ENCODE measurements at places on chromosomes 5 and 9.

GRCh38 chr9:37149666-37150308 is 29.4 kb downstream of the ZCCHC7 start:
- H3K27ac ChIP-seq, result no peak overlapping the region
- H3K4me3 ChIP-seq, result no peak overlapping the region
- no peaks in the 10 kb centered on the region for H3K27me3 ChIP-seq
- peaks cover 21% of the 10 kb centered on the region for H3K4me1 ChIP-seq
- no peak for DNase-seq

- H3K27ac ChIP-seq, result no peak overlapping the region
- no peaks in the 10 kb centered on the region for H3K4me1 ChIP-seq
- DNase-seq, result no peak
- no peaks in the 10 kb centered on the region for H3K36me3 ChIP-seq
- H3K27me3 ChIP-seq, result peaks cover 14% of the 10 kb centered on the region
- no peak overlapping the region for H3K4me3 ChIP-seq
Measured at GRCh38 chr9:35452481-35452880, 37.4 kb upstream of the RUSC2 start.

DNA sequence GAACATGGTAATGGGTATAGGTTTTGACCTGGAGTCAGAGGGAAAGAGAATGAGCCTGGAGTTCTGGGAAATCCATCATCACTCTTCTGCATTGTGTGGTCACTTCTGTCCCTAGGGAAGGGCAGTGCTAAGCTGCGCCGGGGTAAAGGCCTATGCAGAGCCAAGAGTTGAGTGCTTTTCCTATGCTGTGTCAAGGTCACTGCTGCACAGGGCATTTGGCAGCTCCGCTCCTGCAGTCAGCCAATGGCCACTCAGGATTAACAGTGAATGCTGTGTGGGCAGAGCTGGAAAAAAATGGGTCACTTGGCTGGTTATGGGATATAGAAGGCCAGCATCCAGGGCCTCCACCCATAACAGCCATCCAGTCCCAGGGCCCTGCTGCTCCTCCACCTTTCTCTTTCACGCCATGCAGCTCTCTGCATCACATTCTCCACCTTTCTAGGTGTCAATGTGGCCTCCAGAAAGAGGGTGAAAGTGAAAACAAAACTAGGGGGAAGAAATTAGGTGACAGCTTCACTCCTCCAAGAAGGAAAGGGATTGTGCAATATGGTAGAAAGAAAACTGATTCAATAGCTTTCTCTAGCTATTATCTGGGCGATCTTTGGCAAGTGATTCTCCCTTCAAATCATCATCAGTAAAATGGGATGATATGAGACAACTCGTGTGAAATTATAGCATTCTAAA is 279.3 kb upstream of the ANKRD55 start:
- H3K27ac ChIP-seq, result no peak overlapping the region
- H3K4me1 ChIP-seq, result peaks cover 5% of the 10 kb centered on the region
- H3K27me3 ChIP-seq, result no peaks in the 10 kb centered on the region
- no peak overlapping the region for H3K4me3 ChIP-seq
- DNase-seq, result no peak
- H3K36me3 ChIP-seq, result no peaks in the 10 kb centered on the region

GRCh38 chr5:161630948-161631347 is 54.6 kb upstream of the GABRA6 start:
- no peaks in the 10 kb centered on the region for H3K4me1 ChIP-seq
- DNase-seq, result no peak
- H3K27me3 ChIP-seq, result no peaks in the 10 kb centered on the region
- no peak overlapping the region for H3K27ac ChIP-seq
- no peak overlapping the region for H3K4me3 ChIP-seq

DNA sequence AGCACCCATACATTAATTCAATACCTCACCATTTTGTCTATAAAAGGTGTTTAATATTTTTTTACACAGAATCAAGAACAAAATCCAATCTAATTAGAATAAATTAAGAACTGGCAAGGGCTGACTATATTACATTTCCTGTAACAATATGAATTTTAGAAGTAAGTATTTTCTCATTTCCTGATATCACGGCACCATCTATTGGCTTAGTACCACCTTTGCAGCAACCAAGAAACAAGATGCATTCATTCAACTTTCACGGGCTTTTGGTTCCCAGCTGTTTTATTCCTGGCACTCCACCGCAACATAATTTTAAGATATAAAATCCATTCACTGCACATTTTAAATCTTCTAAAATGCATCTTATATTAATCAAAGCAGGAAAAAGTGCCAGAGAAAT is 20.6 kb downstream of the PSMB7 start:
- peaks cover 26% of the 10 kb centered on the region for H3K4me1 ChIP-seq
- H3K36me3 ChIP-seq, result peaks cover 15% of the 10 kb centered on the region
- H3K27ac ChIP-seq, result peak overlapping the region; percentile 78
- DNase-seq, result no peak

DNA sequence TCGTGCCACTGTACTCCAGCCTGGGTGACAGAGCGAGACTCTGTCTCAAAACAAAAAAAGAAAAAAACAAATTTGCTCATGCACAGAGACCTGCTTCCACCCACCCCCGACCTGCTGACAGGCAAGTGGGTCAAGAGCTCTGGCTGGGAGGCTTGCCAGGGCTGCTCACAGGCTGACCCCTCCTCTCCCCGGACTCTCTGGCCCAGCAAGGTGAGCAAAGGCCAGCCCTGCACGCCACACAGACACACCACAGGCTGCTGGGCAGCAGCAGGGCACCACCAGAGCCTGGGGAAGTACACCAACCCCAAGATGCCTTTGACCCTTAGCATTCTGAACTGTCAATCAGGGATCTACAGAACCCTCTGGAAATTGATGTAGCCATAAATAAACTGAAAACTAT is 29.2 kb downstream of the NSUN2 start:
- H3K27ac ChIP-seq, result no peak overlapping the region
- H3K36me3 ChIP-seq, result peaks cover 72% of the 10 kb centered on the region
- no peak for DNase-seq
- H3K4me3 ChIP-seq, result no peak overlapping the region

DNA sequence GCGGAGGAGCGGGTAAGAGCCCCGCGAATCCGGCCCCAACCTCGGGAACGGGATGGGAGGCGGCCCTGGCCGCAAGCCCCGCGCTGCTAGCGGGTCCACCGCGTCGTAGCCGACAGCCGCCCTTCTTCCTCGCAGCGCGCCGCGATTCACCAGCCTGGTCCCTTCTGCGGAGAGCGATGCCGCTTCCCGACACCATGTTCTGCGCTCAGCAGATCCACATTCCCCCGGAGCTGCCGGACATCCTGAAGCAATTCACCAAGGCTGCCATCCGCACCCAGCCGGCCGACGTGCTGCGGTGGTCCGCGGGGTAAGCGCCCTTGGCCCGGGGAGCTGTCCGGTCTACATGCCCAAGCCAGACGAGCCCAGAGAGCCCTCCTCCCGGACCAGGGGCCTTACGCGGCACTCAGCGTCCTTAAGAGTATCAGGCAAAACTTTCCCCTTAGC is 335 bp downstream of the ROPN1L start:
- no peak for DNase-seq
- peak overlapping the region; percentile 81 for H3K4me3 ChIP-seq
- peaks cover 6% of the 10 kb centered on the region for H3K27me3 ChIP-seq
- no peak overlapping the region for H3K27ac ChIP-seq
- H3K4me1 ChIP-seq, result peaks cover 45% of the 10 kb centered on the region
- H3K36me3 ChIP-seq, result peaks cover 26% of the 10 kb centered on the region

- H3K4me1 ChIP-seq, result peaks cover 38% of the 10 kb centered on the region
- no peak overlapping the region for H3K27ac ChIP-seq
- DNase-seq, result no peak
- H3K27me3 ChIP-seq, result peaks cover 88% of the 10 kb centered on the region
Measured at GRCh38 chr5:88669371-88670050, 213.5 kb downstream of the MEF2C start.

DNA sequence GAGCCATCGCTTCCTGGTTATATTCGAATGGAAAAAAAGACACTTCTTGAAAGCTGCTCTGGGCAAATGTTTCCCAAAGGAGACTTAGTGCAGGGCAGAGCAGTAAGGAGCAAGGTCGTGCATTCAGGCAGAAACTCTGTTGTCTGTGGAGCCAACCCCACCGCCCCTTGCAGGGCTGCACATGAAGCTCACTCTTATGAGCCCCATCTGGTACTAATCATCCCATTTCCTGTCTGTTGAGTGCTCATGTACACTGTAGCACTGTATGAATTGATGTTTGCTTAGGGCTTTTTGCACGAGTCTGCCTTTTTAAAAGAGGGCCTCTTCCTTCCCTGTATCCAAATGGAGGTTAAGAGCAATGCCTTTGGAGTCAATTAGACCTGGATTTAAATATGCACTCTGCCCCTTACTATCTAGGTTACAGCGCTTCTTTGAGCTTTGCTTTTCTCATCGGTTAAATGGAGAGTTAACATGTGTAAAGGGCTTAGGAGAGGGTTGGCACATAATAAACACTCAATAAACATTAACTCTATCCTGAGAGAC is 25.4 kb downstream of the HMHB1 start:
- H3K27me3 ChIP-seq, result no peaks in the 10 kb centered on the region
- no peaks in the 10 kb centered on the region for H3K36me3 ChIP-seq
- no peak for DNase-seq
- peaks cover 2% of the 10 kb centered on the region for H3K4me1 ChIP-seq
- no peak overlapping the region for H3K27ac ChIP-seq

- H3K36me3 ChIP-seq, result peaks cover 12% of the 10 kb centered on the region
- H3K27ac ChIP-seq, result peak overlapping the region; percentile 85
- H3K4me3 ChIP-seq, result peak overlapping the region; percentile 65
- H3K4me1 ChIP-seq, result peaks cover 56% of the 10 kb centered on the region
Measured at GRCh38 chr9:112180387-112180881, 5.3 kb upstream of the SUSD1 start.

GRCh38 chr5:62042007-62042406 is 264.0 kb upstream of the KIF2A start:
- no peak overlapping the region for H3K27ac ChIP-seq
- H3K27me3 ChIP-seq, result no peaks in the 10 kb centered on the region
- no peak for DNase-seq
- no peaks in the 10 kb centered on the region for H3K4me1 ChIP-seq

DNA sequence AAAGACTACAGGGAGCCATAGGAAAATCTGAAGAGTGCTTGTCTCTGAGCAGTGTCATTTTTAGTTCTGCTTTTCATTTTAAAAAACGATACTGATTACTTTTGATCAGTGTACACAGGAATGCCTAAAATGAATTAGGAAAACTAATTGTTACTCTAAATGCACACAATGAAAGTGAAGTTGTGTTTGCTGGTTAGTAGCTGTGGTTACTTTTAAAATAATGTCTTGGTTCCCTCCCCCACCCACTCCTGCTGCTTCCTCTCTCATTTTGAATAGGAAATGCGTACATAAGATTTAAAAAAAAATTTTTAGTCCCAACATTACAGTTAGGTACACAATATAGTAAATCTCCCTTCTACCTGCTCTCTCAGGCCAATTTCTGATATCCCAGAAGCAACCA is 47.5 kb upstream of the PLPP1 start:
- H3K36me3 ChIP-seq, result peaks cover 2% of the 10 kb centered on the region
- H3K27ac ChIP-seq, result peak overlapping the region; percentile 75
- peak overlapping the region; percentile 44 for H3K4me3 ChIP-seq
- peaks cover 45% of the 10 kb centered on the region for H3K4me1 ChIP-seq
- no peaks in the 10 kb centered on the region for H3K27me3 ChIP-seq

DNA sequence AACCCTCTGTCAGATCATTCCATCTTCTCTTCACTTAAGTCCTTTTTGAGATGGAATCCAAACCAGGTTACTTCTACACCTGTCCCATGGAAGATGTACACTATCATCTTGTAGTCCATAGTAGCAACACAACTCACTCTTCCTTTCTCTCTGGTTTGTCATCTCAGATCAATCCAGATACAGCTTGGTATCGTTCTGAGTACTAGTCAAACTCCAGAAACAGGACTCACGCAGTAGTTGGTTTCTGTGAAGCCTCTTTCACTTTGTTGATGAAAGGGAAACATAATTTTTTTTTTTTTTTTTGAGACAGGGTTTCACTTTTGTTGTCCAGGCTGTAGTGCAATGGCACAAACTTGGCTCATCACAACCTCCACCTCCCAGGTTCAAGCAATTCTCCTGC is 484.0 kb downstream of the PRDM9 start:
- no peaks in the 10 kb centered on the region for H3K4me1 ChIP-seq
- H3K36me3 ChIP-seq, result no peaks in the 10 kb centered on the region
- H3K27ac ChIP-seq, result no peak overlapping the region
- H3K27me3 ChIP-seq, result no peaks in the 10 kb centered on the region
- no peak overlapping the region for H3K4me3 ChIP-seq

- H3K4me1 ChIP-seq, result peaks cover 10% of the 10 kb centered on the region
- no peaks in the 10 kb centered on the region for H3K36me3 ChIP-seq
- H3K27ac ChIP-seq, result no peak overlapping the region
- no peak for DNase-seq
Measured at GRCh38 chr9:19023078-19023477, 9.9 kb downstream of the SAXO1 start.

GRCh38 chr9:129175515-129175824 is 2.6 kb downstream of the IER5L start:
- no peak for DNase-seq
- H3K27me3 ChIP-seq, result peaks cover 17% of the 10 kb centered on the region
- H3K36me3 ChIP-seq, result no peaks in the 10 kb centered on the region
- H3K4me1 ChIP-seq, result peaks cover 26% of the 10 kb centered on the region
- H3K27ac ChIP-seq, result peak overlapping the region; percentile 88

GRCh38 chr9:72294936-72295335 is 70.1 kb downstream of the ZFAND5 start:
- H3K27me3 ChIP-seq, result peaks cover 2% of the 10 kb centered on the region
- no peak overlapping the region for H3K27ac ChIP-seq
- no peak for DNase-seq
- H3K36me3 ChIP-seq, result peaks cover 1% of the 10 kb centered on the region

DNA sequence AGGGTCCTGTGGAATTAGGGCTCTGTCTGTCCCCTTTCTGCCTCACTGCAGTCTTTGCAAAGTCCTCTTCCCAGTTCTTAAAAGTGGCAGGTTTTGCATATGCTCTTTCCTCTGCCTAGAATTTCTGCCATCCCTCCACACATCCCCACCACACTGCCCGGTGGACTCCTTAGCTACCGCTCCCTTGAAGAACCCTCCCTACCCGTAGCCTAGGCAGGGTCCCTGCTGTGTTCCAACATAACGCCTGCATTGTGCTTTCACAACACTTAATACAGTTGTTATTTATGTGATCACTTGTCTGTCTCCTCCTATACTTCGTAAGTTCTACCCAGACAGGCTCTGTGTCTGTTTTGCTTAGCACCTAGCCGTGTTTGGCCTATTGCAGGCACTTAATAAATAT is 142.5 kb upstream of the DMRT1 start:
- no peaks in the 10 kb centered on the region for H3K36me3 ChIP-seq
- peaks cover 1% of the 10 kb centered on the region for H3K4me1 ChIP-seq
- no peak overlapping the region for H3K4me3 ChIP-seq
- no peak overlapping the region for H3K27ac ChIP-seq
- DNase-seq, result no peak

DNA sequence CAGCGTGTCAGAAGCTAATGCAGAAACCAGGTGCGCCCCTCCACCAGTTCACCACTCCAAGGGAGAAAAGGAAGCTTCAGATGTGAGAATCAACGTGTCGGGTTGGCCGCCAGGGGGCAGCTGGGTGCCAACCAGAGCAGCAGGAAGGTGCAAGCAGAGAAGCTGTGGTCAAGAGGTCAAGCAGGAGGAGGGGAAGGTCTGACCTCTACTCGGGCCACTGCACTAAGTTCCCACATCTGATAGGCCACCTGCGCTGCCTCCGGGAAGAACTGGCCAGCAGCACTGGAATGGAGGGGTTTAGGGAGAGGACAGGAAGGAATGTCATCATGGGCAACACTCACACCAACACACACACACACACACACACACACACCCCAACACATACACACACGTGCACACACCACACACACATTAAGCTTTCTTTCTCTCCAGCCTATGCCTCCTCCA is 31.4 kb downstream of the ANXA6 start:
- H3K27me3 ChIP-seq, result no peaks in the 10 kb centered on the region
- DNase-seq, result peak; percentile 78
- no peak overlapping the region for H3K4me3 ChIP-seq

- no peaks in the 10 kb centered on the region for H3K27me3 ChIP-seq
- H3K27ac ChIP-seq, result no peak overlapping the region
Measured at GRCh38 chr9:90842996-90843395, 41.4 kb downstream of the SYK start.
